NCI-H226 (cell line): ENCODE measurements at places on chromosomes 6 and 20.

DNA sequence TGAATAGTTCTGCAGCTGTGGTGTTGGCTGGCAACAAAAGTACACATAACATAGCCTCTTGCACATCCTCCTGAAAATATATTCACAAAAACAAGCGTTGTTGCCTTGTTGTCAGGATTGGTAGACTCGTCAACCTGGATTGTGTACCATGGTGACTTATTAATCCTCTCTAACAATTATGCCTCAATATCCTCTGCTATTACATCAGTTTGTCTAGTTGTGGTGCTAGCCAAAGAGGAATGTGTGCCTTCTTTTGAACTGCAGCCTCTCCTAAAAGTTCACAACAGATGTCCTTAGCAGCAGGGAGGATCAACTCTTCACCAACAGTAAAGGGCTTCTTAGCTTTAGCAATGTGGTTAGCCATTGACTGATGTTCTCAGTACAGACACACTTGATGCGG, 3.6 kb upstream of the SF3B5 start:
- no peak for DNase-seq

- DNase-seq, result no peak
Observed at GRCh38 chr20:21796059-21796458, 90.6 kb downstream of the PAX1 start.

DNA sequence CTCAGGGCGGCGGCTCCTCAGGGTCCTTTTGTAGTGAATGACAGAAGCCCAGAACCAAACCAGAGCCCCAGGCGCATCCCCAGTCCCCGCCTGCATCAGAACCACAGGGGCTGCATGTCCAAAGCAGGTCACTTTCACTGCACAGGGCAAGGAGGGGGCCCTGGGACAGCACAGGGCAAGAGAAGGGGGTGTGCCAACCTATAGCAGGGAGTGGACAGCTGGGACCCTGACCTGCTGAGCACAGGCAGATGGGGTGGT, 501.4 kb downstream of the PREX1 start:
- no peak for DNase-seq

GRCh38 chr20:31819083-31819784, at the start of gene MYLK2:
TSS of gene MYLK2 (plus strand) at chr20:31819356. CDS start at chr20:31819581, 225 bp downstream.
- no peak for DNase-seq

DNA sequence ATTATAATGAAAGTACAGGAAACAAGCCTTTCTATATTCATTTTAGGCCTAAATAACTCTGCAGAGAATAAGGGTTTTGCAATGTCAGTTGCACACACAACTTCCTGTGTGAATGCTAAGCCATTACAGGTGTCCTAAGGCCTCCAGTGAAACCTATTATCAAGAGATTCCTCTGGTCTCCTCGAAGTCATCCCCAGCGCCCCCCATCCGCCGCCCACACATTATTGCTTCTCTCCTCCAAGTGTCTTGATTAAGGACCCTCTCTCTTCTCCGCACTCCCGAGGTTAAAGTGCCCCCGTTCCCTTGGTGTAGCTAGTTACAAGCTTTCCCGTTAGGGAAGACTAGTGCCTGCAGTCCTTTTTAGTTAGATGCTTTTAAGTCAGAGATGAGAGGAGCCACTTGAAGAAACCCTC, 1.3 kb downstream of the HIVEP2 start:
- peak; percentile 38 for DNase-seq

GRCh38 chr20:35320396-35321126, 28.3 kb upstream of the FAM83C start:
- peak; percentile 88 for DNase-seq

- no peak for DNase-seq
Observed at GRCh38 chr6:2756241-2756640, 5.5 kb upstream of the MYLK4 start.

GRCh38 chr6:82196161-82196560, 51.4 kb downstream of the IBTK start:
- no peak for DNase-seq
